ENCODE measurements at places on chromosomes 3 and 15. TPM values are rescaled to one million over a fixed set of nuclear protein-coding genes. Genes with fewer than 3 reads are reported as not detected.

The SLC30A4 gene
- 3.9 TPM for polyA plus RNA-seq

DNA sequence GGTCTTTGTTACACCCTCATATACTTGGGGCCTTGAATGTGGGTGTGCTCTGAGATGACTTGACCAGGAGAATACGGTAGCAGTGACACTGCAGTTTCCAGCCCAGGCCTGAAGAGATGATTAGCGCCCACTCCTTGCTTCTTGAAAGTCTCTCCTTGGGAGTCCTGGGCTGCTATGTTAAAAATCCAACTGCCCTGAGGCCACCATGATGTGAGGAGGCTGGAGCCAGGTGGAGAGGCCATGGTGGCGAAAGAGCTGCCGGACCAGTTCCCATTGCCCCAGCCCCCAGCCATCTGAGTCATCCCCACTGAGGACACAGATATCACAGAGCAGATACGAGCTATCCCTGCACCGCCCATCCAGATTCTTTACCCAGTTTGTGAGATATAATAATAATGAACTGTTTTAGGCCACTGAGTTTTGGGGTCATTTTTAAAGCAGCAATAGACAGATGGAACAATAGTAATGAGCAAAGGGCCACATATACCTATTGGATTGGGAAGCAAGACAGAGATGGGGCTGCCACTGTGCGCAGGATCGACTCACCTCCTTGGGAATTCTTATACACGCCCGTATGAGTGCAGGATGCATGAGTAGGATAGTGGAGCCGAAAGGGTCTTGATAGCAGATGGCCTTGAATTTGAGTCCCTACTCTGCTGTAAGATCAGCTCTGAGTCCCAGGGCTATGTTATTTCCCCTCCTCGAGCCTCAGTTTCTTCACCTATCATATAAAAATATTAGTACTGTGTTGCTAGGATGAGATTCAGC lies 12.1 kb upstream of the GATA2 start:
- DNase-seq: no peak

The C15orf39 gene
- 3.3 TPM for polyA plus RNA-seq

DNA sequence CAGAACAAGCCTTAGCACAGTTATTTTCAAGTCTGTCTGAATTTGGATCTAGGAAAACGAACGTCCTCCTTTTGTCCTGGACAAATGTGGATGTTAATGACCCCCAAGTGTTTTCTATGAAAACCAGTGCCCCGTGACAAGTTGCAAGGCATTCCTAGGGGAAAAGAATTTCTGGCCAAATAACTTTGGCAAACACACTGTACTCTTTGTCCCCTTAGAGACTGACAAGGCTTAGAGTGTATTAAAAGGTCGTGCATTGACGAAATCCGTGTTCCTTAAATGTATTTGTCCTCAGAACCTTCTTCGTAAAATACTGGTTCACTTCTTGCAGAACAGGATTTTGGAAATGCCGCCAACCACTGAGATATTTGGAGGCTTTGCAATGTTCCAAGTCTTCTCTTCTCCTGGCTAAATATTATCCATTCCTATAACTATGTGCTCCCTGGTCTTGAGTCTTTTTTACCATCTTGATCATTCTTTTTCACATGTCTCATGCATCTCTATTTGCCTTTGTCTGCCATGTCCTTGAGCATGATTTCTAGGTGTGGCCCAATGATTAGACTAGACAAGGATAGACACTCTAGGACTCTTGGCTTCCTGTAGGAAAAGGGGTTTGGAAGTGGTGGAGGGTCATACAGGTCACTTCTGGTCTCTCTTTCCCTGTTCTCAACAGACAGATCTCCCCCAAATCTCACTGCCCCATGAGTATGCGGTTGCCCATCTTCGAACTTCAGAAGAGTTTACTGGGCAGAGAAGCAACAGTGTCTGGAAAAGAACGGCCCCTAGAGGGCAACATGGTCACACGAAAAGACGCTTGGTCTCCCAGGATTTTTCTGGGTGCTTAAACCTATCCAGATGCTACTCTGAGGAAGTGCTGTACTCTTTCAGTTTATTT lies 117.5 kb downstream of the EDEM1 start:
- no peak for DNase-seq

DNA sequence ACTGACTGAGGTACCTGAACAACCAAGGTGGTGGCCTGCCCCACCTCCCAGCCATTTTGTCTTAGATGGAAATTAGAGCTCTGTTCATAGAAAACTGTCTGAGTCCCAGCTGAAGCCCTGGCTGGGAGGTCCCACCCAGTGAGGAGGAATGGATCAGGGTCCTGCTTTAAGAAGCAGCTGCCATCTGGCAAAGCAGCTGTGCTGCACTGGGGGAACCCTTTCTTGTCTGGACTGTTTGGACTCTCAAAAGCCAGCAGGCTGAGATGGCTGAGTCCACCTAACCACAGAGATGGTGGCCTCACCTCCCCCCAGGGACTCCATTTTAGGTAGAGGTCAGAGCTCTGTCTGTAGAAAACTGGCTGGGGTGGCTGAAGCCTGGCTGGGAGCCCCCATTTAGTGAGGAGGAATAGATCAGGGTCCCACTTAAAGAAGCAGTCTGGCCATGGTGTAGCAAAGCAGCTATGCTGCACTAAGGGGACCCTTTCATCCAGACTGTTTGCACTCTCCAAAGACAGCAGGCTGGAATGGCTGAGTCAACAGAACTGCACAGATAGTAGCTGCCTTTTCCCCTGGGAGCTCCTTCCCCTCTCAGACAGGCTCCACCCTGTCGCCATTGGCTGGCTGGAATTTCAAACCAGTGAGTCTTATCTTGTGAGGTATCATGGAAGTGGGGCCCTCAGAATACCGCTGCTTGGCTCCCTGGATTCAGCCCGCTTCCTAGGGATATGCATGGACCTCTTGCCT lies 116.9 kb downstream of the EPHA6 start:
- no peak for DNase-seq

DNA sequence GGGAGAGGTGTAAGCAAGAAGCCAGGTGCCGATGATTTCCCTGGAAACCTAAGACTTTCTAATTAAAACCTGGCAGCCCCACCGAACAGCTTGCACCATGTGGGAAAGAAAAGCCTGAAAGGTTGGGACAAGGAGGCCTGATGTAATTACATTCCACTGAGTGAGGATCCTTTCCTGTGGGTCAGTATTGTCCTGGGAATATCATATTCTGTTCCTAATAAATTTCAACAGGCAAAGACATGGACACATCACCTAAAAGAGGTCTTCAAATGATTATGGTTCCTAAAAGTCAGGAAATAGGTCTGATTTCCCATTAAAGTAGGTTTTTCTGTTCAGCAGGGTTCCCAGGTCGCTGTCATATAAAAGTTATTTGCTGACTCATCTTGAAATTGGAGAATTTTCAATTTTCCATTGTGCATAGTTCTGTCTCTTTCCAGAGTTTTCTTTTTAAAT lies 58.5 kb downstream of the DUT start:
- no peak for DNase-seq

The SYNPR gene
- polyA plus RNA-seq: not detected

GRCh38 chr3:149489060-149489690 lies 14.7 kb downstream of the TM4SF4 start:
- no peak for DNase-seq

Data from AG04450 (cell line).